ENCODE measurements at places on chromosomes 12 and 14.

DNA sequence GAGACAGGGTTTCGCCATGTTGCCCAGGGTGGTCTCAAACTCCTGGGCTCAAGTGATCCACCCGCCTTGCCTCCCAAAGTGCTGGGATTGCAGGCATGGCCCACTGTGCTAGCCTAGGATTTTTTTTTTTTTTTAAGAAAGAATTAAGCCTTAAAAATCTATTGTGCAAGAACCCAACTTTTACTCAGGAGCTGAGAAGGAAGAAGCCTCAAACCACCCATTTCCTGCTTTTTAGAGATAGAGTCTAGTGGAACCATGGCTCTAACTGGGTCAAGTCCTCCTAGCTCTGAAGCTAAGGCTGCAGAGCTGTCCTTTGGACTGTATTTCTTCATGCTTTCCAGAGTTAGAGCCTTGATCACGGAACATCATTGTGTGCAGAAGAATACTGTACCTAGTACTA lies 1.3 kb upstream of the TSFM start:
- DNase-seq = peak; percentile 70

GRCh38 chr14:89956661-89957009 lies 908 bp downstream of the TDP1 start:
- DNase-seq = no peak

GRCh38 chr12:3882896-3883564 lies 9.8 kb upstream of the PARP11 start:
- DNase-seq = peak; percentile 58

DNA sequence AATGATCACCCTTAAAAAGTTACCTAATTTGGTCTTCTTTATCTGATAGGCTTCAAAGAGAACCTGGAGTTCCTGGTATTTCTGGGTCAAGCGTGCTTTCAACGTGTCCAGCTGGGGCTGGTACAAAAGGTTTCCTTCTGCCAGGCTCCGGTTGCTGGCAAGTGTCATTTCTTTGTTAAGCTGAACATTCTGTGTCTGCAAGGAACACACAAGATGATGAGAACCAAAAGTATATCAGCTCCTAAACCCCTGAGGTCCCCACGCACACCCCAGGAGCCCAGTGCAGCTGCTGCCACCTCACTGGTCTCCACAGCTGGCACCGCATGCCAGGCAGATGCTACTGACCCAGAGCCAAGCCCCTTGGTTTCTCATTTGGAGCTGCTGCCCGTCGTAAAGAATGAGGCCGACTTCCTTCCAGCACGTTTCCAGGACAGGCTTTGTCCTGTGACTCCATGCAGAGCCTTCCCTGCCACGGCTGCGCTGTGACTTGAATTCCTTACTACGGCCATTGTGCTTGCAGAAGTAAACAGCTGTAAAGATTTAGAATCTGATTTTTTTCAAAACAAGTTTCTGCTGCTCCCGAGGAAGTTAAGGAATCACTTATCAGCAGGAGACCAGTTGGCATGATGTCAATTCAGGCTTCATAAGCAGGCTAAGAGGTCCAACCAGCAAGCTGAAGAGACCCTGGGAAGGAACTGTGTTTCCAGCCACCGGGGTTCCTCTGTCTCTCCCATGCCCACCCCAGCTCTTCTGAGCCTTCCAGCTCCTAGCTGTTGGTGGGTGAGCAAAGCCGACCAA lies 24.9 kb downstream of the VPS37B start:
- no peak for DNase-seq

DNA sequence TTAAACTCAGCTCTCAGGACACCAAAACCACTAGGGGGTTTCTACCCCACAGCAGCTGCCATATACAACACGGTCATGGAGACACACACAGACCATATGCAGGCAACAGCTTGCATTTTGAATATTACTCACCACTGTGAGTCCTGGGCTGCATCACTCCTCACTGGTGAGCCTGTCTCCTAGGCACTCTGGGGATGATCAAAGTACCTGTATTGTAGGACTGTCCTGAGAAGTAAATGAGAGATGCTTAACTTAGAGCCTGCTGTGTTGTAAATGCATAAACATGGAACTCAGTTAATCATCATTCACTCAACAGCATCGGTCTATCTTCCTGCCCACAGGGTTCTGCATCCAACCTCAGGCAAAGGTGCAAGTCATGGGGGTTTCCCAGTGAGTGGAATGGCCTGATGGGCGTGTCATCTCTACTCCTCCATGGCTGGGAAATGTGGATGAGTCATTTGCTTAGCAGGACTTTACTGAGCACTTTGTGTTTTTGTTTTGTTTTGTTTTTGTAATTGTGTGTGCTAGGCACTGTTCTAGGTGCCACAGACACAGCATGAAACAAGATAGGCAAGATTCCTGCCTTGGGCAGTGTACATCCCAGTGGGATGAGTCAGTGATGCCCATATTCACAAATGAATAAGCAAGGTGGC lies 1141.2 kb upstream of the TMEM132C start:
- no peak for DNase-seq

- DNase-seq = no peak
These were observed 121.5 kb downstream of the STXBP6 start for GRCh38 chr14:24928386-24928900.

DNA sequence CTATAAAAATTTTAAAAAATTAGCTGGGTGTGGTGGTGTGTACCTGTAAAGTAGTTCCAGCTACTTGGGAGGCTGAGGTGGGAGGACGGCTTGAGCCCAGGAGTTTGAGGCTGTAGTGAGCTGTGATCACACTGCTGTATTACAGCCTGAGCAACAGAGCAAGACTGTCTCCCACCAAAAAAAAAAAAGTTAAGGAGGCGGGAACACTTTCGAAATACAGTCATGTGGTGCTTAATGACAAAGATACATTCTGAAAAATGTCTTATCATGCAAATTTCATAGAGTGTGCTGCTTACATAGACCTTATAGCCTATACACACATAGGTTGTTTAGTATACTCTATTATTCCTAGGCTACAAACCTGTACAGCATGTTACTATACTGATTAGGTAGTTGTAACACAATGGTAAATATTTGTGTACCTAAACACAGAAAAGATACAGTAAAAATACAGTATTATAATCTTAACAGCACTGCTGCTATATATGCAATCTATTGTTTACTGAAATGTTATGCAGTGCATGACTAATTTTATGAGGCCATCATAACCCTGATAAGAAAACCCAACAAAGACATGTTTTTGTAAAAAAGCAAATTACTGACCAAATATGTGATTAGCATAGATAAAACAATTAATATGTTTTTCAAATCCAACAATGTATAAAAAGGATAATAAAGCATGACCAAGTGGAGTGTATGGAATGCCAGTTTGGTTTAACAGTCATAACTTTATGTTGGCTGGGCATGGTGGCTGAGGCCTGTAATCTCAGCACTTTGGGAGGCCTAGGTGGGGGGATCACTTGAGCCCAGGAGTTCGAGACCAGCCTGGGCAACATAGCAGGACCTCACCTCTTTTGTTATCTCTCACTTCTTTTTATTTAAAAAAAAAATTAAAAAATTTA lies 11.4 kb downstream of the EIF2S1 start:
- no peak for DNase-seq

DNA sequence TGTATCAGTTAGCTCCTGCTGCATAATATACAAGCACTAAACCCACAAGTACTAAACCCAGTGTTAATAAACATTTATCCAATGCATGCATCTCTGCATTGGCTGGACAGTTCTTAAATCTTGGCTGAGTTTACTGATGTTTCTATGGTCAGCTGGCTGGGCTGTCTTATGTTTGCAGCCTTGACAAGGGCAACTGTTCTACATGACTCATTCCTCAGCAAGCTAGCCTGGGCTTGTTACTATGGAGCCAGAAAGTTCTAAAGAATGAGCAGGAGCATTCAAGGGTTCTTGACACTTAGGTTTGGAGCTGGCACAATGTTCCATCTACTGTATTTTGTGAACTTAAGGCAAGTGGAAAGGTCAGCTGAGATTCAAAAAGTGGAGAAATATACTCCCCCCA lies 199.1 kb downstream of the GLT1D1 start:
- DNase-seq = no peak

GRCh38 chr14:25049568-25050268 lies at the start of gene STXBP6:
Gene STXBP6, minus strand, starts transcription at chr14:25050147. Its CDS starts 75,329 bp downstream, at chr14:24974818.
- DNase-seq = peak; percentile 28

- DNase-seq = no peak
These were observed 39.9 kb downstream of the VEZT start for GRCh38 chr12:95257541-95257940.

- no peak for DNase-seq
These were observed 57.5 kb downstream of the ZNF664 start for GRCh38 chr12:124030510-124030909.

GRCh38 chr12:47035484-47035883 lies 43.9 kb upstream of the PCED1B start:
- no peak for DNase-seq

GRCh38 chr12:9619411-9620179 lies 11.9 kb upstream of the KLRB1 start:
- DNase-seq = peak; percentile 12
